GF-D8 (cell line): ENCODE measurements at places on chromosomes 3 and 15.

DNA sequence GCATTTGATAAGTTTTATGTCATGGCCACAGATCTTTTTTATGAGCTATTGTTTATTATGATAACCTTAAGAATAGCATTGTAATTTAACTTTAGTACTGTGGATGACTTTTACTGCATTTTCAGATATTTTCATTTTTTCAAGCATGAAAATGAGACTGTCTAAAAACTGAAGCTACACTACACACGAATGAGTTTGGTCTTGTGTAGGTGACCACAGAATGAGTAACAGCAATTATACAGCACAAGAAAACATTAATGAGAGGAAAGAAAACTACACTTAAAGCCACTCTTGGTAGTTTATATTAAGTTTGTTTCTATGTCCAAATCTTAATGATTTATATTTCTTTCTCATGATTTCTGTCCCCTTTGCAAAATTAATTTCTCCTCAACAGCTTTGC, 809.2 kb downstream of the NAALADL2 start:
- no peak for DNase-seq

DNA sequence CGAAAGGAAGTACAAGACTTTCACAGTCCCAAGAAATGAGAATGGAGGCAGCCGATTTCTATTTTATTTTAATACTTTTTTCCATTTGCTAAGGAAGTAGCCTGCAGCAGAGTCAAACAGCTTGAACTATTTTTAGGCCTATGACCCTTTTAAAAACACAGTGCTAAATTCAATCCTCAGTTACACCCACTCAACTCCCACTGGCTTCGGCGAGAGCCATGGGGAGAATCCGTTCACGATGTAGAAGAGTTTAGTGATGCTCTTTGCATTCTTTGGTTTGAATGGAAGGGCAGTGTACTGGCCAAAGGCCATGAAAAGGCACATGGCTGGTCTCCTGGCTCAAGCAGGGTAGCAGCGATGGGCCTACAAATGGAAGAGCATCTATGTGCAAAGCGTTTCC, 343.5 kb downstream of the FOXP1 start:
- no peak for DNase-seq

- no peak for DNase-seq
These were observed 18.4 kb downstream of the CLDN1 start for GRCh38 chr3:190303884-190304283.

DNA sequence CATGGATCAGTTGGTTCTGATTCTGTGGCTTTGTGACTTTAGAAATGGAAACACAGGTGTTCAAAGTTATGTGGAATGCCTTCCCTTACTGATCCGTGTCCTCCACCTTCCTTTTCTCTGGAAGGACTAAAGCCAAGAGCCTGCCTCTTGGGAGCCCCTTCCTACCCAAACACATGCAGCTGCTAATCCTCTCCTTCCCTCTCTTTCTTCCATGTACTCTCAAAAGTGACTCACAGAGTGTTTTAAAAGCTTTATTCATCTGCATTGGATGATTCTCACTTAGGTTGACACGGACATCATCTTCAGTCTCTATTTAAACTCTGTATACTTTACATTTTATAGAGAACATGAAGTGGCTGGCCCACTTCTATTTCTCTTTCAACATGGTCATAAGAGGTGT, 856.5 kb upstream of the ARPP21 start:
- DNase-seq, result no peak

GRCh38 chr15:68208636-68209240, 3.6 kb upstream of the CALML4 start:
- DNase-seq, result no peak

GRCh38 chr15:58369261-58369701, 62.5 kb upstream of the LIPC start:
- DNase-seq, result no peak

GRCh38 chr3:70853161-70853944, 540.9 kb upstream of the MDFIC2 start:
- no peak for DNase-seq

- no peak for DNase-seq
These were observed 46.1 kb downstream of the C2CD4A start for GRCh38 chr15:62112616-62113593.

- no peak for DNase-seq
These were observed 4.1 kb downstream of the CD80 start for GRCh38 chr3:119555309-119555735.

DNA sequence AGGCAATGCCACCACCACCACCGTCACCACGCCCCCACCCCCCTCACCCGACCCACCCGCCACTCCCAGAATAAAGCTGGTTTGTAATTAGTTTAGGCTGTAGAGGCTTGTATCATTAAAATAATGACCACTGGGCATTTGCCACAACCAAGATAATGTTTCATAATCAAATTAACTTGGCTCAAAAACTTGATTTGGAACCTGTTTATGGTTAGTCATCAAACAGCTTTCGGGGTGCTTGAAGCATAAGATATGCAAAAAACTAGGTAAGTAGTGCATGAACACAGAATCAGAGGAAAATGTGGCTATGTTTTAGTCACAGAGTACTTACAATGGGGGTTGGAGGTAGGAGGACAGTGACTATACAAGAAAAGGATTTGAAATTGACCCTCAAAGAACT, 115.1 kb downstream of the FHIT start:
- DNase-seq, result no peak
